ENCODE measurements at places on chromosomes 5 and 9.

DNA sequence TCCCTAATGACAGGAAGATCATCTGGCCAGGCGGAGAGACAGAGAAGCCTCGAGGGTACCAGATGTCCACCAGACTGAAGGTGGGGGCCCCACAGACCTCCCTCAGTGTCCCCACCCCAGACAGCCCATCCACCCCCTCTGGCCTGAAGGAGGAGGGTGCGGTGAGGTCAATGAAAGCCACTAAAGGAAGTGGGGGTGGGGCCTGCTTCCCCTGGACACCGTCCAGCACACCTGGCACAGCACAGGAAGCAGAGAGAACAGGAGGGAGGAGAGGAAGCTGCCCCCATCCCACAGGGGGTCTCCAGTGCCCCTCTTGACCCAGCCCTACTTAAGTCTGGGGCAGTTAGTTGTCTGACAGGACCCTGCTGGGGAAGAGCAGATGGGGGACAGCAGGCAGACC, 11.2 kb downstream of the LRRC26 start:
- DNase-seq = no peak

DNA sequence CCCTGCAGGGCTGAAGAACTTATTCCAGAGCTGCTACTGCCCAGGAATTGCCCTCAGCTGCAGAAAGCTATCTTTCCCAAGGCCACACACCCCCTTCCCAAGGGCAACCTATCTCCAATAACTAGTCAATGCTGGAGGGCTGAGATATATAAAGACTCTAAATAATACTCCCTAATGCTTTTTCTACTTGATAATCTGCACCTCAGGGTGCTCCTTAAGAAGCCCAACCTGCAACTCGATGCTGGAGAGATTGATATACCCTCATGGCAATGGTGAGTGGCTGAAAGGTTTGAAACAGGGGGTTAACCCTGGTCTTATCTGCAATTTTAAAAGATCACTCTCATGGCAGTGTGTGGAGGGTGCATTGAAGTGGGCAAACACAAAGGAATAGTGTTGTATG, 142.7 kb upstream of the APC start:
- DNase-seq = no peak

GRCh38 chr5:127092690-127093089, 19.4 kb upstream of the C5orf63 start:
- no peak for DNase-seq

DNA sequence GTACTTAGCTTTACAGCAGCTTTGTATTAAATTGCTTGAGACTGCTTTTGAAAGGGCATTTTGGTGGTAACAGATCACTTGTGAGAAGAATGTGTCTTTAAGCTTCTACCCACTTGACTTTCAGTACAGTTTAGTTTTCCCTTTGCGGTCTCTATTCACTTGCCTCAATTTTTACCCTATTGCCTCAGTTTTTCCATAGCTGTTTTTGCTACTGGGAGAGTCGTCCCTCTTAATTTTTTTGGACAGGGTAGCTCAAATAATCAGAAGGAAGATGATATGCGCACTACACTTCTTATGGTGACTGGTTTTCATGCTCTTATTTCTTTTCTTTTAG, 18.8 kb downstream of the UGCG start:
- DNase-seq = no peak

DNA sequence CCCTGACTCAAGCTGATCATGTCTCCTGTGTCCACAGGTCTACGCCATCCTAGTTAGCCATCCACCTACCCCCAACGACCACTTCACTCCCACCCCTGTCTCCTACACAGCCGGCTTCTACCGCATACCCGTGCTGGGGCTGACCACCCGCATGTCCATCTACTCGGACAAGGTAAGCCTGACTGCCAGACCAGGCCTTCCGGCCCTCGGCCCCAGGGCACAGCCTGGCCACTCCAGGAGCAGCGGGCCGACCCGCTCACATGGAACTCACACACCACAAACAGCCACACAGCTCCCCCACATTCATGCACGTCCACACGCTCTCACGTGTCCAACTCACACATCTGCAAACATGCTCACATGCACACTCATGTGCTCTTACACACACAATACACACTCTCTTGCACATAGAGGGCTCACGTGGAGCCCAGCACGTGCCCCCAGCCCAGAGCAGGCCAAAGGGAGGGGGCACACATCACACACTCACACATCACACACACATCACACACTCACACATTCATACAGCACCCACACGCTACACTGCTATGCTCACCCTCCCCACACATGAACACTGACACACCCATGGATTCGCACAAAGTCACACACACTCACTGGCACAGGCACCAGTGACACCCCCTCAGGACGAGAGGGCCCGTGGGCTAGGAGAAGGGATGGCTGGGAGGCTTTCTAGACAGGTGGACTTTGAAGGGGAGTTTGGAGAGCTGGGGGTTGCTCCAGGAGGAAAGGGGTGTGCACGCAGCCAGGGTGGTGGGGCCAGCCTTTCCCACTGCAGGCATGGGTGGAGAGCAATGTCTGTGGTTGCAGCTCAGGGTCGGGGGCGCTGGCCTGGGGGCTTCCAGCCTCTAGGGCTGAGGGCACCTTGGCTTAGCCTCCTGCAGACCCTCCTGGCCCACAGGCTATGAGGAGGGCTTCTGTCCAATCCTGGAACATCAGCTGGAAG, 3.3 kb downstream of the GRIN1 start:
- no peak for DNase-seq

DNA sequence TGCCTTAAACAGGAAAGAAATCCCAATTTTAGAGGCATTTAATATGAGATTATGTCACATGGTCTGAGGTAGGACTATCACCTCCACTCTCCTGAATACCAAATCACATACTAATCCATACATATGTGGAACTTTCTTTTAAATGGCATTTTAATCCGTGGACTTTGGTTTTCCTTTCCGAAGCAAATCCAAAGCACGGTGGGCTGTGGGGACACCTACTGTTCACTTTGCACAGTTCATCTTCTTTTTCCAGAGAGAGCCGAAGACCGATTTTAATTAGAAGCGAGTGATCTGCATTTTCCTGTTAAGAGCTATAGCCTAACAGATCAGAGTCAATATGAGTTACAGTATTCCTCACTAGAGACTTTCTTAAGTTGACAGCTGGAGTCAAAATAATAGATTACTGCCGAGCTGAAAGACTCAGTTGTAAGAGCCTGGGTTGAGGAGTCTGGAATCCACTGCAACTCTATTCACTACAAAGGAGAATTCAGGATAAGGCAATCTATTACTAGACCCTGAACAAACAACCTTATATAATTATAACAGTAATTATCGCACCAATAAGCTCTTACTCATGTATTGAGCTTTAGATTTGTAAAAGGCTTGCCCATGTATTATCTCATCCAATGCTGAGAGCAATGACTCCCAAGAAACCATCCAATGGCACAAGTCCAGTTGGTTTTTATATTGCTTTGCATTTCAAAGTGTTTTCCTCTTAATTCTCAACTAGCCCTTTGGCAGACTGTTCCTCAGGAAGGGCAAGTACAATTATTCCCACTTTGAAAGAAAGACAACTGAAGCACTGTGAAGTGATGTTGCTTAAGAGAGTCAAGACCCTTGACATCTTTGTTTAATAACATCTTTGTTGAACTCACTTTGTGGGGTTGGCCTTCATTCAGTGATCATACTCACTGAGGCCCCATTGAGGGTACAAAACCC, 144.7 kb downstream of the TRPM6 start:
- no peak for DNase-seq

DNA sequence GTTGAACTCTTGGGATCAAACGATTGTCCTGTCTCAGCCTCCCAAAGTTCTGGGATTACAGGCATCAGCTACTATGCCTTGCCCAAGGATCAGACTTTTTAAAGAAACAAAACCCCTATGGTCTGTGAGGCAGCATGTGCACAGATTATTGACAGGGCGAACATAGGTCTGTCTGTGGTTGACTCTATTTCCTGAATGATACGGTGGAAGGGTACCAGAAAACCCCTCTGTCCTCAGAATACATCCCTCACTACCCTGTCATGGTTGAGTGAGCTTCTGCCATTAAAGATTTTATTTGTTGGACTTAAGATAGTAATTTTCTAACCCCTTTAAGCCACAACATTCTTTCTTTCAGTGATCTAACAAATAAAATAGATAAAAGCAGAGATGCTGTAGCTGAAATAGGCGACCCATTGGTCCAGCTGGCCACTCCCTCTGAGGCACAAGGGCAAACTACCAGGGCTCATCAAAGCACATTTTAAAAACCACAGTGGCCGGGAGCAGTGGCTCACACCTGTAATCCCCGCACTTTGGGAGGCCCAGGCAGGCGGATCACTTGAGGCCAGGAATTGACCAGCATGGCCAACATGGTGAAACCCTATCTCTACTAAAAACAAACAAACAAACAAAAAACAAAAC, 84.9 kb upstream of the ANKRD55 start:
- DNase-seq = no peak

DNA sequence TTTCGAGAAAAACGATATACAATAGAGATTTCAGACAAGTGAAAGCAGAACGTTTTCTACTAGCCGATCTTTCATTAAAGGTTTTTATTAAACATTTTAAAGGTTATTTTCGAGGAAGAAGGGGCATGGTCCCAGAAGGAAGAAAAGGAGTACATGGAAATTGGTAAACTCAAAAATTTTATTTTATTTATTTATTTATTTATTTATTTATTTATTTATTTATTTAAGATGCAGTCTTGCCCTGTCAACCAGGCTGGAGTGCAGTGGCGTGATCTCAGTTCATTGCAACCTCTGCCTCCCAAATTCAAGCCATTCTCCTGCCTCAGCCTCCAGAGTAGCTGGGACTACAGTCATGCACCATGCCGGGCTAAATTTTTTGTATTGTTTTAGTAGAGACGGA, 77.4 kb downstream of the RANBP17 start:
- no peak for DNase-seq
